NB4 (cell line): ENCODE measurements at places on chromosomes 1 and 21.
A peak's percentile ranks its signal among the peaks of the same experiment; 100 is the strongest.

DNA sequence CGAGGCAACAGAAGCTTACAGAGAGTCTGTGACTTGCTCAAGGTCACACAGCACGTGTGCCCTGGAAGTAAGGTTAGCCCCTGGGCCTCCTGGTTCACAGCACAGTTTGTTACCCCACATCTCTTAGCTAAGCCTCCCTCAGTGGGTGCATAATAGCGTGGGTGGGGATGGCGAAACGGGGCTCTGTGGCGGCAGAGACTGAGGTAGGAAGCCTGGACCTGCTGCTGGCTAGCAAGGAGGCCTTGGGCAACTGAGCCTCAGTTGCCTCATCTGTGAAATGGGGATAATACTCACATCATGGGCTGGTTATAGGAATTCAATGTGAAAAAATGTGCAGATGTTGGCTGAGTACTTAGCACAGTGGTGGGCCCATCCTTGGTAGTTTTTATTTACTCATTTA is 596 bp downstream of the PADI4 start:
- DNase-seq = peak; percentile 81

DNA sequence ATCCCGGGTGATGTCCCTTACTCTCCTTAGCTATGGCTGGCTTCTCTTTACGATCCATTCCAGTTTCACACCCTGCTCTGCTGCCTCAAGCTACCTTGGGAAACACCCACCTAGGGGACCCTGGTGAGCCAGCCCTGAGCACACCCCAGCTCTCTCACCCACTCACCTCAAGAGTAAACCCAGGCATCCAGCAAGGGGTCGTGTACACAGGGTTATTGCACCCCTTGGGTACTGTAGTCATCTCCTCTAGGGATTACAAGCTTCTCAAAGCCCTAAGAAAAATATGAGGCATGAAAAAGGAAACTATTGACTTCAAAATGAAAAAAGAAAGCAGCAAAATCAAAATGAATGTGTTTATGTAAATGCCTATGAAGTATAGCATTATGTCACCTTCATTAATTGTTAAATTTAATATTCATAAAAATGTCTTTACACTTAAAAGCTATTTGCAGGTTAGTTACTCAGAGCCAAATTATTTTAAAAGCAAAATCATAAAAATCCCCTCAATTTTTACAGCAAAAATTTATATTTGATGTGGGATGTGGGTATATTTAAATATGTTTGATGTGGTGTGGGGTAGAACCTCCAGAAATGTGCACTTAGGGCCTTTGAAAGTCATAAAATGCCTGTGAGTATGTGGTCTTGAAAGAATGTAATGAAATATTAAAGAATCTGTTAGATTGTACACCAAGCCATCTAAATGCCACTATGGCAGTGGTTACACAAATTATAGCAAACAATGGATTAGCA is 190.3 kb downstream of the C1orf94 start:
- DNase-seq = no peak

- no peak for DNase-seq
Measured at GRCh38 chr1:11100149-11100493, 452 bp upstream of the EXOSC10 start.

- peak; percentile 83 for DNase-seq
Measured at GRCh38 chr21:32844653-32845436, 73.3 kb upstream of the PAXBP1 start.

DNA sequence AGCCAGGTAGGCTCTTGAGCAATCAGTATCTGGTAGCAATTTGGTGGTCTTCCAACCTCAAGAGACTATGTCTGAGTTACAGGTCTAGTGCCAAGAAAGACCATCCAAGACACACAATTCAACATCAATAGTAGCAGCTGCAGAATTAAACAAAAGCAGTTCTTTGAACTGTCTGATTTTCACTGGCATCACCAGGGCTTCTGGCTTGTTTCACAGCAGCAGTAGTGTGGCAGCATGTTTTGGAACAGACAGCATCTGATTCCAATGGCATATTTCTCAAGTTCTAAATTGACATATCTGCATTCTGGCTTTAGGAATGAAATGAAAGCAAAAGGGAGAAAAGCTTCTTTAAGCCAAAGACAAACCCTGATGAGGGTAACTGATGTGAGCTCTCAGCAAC is 334.7 kb upstream of the PRMT6 start:
- DNase-seq = no peak

- DNase-seq = peak; percentile 36
Measured at GRCh38 chr21:44331650-44332307, 7.4 kb downstream of the CFAP410 start.

DNA sequence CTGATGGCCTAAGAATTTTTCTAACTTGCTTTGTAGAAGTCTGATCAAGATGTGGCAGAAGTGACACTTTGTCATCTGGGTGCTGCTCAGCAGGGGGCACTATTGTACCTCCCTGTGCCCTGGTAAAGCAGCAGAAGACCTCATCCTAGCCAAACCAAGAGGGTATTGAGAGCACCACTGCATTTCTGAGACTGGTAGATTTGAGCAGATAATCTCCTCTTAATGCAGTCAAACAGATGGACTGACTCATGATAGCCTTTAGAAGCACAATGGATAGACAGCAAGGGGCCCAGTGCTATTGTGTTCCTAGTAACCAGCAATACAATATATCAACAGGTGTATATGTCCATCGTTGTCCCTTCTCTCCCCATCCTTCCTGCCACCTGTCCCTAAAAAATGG is 5.7 kb downstream of the TPM3 start:
- peak; percentile 84 for DNase-seq

GRCh38 chr1:235131961-235132360 is 3.3 kb upstream of the TOMM20 start:
- DNase-seq = peak; percentile 33

DNA sequence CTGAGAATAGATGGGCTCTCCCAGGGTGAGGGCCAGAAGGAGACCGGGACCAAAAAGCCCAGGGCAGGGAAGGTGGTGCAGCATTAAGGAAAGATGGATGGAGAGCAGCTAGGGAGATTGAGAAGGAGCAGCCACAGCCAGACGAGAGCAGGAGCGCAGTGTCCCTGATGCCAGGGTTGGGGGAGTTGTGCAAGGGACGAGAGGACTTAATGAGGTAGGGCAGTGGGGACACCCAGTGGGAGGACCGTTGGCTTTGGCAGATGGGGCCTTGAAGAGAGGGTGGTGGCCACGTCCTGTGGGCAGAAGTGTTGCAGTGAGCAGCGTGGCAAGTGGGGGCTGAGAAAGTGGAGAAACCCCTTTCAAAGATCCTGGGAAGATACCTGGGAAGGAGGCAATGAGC is 38.0 kb upstream of the KDM4A start:
- peak; percentile 16 for DNase-seq

- DNase-seq = no peak
Measured at GRCh38 chr1:219324171-219324570, 150.5 kb downstream of the LYPLAL1 start.

DNA sequence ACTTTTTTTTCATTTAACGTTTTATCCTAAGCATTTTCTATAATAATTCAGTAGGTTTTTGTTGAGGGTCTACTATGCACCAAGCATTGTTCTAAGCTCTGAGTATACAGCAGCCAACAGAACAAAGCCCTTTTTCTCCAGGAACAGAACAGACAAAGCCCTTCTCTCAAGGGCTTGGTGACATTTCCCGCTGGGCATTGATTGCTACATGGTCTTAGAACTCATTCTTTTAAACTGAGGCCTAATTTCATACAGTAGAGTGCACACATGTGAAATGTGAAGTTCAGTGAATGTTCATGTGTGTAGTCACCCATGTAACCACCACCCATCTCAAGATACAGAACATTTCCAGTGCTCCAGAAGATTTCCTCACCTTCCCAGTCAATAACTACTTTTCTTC is 15.2 kb upstream of the PDIK1L start:
- no peak for DNase-seq

- DNase-seq = no peak
Measured at GRCh38 chr1:81832573-81832972, 31.8 kb downstream of the ADGRL2 start.

GRCh38 chr1:85582687-85583591 is 2.4 kb downstream of the CCN1 start:
- no peak for DNase-seq

DNA sequence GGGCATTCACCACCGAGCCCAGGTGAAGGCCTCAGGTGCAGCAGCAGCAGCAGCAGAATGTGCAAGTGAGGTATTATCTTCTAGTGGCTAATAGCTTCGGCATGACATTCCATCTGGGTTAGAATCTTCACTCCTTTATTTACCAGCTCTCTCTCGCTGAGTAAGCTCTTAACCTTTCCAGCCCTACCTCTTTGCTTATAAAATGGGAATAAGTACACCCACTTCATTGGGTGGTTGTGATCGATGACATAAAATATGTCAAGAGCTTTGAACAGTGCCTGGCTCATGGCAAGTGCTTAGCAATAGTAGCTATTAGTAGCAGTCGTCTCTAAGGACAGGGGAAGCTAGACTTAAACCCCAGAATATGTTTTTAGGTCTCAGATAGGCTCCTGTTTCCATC is 149.5 kb downstream of the NOS1AP start:
- no peak for DNase-seq

GRCh38 chr1:53278298-53278725 is 40.0 kb upstream of the MAGOH start:
- DNase-seq = peak; percentile 46

- DNase-seq = no peak
Measured at GRCh38 chr1:72177711-72178110, 104.6 kb downstream of the NEGR1 start.

- DNase-seq = no peak
Measured at GRCh38 chr1:28417926-28418637, 48.5 kb downstream of the PHACTR4 start.

DNA sequence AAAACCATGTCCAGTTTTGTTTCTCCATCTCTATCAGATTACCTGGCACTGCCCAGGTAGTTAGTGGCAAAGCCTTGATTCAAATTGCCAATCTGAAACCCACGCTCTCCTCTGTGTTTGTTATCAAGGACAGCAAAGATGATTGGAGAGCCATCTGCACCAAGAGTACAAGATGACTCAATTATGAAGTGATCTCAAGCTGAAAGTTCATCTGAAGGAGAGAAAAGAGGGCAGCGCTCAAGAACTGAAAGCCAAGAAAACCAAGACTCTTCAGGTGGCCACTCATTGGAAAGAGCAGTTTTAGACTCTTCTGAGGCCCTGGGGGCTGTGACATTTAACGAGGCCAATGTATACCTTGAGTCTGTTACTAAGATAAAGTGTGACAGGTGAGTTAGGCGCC is 13.8 kb downstream of the RXRG start:
- no peak for DNase-seq

- no peak for DNase-seq
Measured at GRCh38 chr1:236465959-236466303, 57.9 kb upstream of the LGALS8 start.

DNA sequence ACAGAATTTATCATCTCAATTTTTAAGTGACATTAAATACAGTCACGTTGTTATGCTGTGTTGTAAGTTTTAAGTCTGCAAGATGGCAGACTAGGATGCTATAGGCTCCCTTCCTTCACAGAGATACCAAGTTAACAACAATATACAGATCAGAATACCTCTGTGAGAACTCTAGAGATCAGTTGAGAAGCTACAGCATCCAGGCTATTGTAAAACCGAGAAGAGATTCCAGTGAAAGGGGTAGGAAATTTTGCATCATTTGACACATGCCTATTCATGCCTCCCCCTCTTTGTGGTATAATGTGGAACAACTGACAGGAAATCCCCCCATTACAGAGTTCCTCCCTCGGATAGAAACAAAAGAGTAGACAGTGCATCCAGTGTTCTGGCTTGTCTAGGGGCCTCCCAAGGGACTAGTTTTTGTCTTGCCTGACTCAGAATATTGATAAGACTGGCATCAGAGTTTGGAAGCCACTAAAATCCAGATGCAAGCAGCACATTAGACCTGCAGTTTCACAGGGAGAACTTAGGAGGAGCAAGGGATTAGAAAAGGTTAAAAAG is 80.6 kb downstream of the LBR start:
- peak; percentile 94 for DNase-seq

- DNase-seq = peak; percentile 75
Measured at GRCh38 chr1:198657550-198658064, 18.8 kb downstream of the PTPRC start.

DNA sequence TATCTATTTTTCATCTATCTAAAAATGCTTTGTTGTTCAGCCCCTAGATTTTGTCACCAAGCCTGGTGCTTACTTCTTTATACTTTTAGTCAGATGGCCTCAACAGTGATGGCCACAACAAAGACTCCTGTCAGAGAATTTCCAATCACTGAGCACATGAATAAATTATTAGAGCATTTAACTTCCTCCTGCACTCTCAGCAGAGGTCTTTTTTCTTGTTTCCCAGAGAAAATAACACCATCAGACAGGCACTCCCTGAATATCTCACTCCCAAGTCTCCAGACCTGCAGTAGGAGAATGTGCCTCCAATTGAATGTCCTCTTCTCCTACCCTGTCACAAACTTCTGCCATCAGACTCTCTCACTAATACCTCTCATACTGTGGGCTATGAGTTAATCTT is 616.0 kb upstream of the NR5A2 start:
- no peak for DNase-seq

- DNase-seq = no peak
Measured at GRCh38 chr1:111924786-111925185, 64.7 kb downstream of the KCND3 start.

DNA sequence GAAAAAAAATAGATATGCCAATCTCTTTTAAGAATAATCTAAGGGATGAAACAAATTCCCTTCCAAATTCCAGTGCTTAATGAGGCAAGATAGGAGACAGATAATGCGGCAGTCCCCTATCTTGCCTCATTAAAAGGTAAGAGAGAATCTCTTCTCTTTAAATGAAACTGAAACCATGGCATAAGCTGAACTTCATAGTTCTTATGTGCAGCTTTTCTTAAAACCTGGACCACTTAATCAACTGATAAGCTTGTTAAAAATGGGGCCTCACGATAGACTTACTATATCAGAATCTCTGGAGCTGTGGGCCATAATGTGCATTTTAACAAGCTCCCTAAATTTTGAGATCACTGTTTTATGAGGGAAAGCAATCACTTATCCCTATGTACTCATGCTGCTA is 79.2 kb downstream of the NIBAN1 start:
- DNase-seq = no peak

DNA sequence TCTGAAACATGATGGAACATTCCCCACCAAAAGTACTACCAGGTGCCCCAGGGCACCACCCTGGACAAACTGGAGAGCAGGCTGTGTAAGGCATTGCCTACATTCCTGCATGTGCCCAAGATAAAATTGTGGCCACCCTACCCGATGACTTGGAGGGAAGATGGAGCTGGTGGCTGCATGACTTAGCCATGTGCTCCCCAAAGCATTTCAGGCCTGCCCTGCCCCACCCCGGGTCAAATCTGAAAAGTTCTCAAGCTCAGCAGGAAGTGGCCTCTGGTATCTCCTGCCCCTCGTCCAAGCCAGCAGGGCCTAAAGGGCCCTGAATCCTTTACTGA is 8.5 kb downstream of the CD2 start:
- DNase-seq = no peak

- no peak for DNase-seq
Measured at GRCh38 chr1:200034761-200035396, 7.4 kb downstream of the NR5A2 start.

DNA sequence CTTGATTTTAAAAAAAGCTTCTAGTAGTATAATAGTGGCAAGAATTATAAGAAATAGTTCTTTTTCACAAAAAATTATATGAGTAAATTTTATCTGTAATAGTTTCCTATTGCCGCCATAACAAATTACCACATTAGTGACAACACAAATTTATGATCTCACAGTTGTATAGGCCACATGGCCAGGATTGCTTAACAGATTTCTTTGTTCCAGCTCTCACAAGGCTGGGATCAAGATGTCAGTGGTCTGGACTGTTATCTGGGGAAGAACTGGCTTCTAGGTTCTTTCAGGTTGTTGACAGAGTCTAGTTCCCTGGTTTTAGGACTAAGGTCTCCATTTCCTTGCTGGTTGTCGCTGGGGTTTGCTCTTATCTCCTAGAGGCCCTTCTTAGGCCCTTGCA is 236.4 kb downstream of the USP25 start:
- DNase-seq = no peak

- no peak for DNase-seq
Measured at GRCh38 chr1:116185161-116185701, 74.0 kb downstream of the MAB21L3 start.
